ENCODE measurements at places on chromosomes 2 and 18. TPM values are rescaled to one million over a fixed set of nuclear protein-coding genes. Genes with fewer than 3 reads are reported as not detected.

ANKRD29 gene
- 27.0 TPM for polyA plus RNA-seq

CXCR1 gene
- not detected for polyA plus RNA-seq

PKDCC gene
- not detected for polyA plus RNA-seq

ANKRD12 gene
- 105 TPM for polyA plus RNA-seq

PCARE gene
- 0.22 TPM for polyA plus RNA-seq

CNDP1 gene
- polyA plus RNA-seq: 2.3 TPM

KCNJ3 gene
- polyA plus RNA-seq: 18.5 TPM

LDLRAD4 gene
- 9.1 TPM for polyA plus RNA-seq

UGT1A4 gene
- polyA plus RNA-seq: not detected
